ENCODE measurements at places on chromosomes 1 and 21.

GRCh38 chr1:3125078-3125477 lies 56.1 kb downstream of the PRDM16 start:
- no peak for DNase-seq

GRCh38 chr1:37175666-37176215 lies 141.4 kb upstream of the GRIK3 start:
- DNase-seq, result no peak

DNA sequence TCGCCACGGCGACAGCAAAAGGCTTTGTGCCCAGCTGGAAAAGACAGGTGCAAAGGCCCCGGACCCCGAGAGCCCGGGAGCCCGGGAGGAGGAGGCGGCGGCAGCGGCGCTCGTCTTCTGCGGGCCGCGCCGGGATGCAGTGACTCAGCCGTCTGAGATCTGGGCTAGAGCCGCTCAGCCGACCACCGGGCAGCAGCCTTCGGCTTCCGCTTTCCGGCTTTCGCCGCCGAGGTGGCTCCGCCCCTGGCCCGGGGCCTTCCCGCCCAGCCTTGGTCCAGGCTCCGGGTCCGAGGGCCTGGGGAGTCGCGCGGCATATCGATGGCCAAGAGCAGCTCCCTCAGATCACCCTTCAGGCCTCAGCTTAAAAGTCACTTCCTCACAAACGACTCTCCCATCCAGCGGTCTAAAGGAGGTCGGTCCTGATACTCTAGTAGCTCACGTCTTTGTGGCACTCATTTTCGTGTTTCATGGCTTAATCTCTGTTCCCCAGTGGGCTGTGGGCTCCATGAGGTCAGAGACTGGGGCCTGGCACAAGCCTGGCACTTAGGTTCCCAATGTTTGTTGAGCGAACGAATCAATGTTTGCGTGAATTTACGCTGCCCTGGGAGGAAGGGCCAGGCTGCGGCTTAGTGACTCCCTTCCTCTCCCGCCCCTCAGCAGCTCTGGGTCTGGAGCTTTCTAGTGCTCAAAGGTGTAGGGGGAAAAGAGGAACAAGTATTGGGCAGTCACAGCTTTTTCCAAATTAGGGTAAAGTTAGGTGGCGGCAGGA lies at the start of gene PHTF1:
PHTF1 (minus strand) TSS at position 154 of the 769 bp plus-strand sequence. CDS start 783 bp downstream, outside the sequence.
- peak; percentile 56 for DNase-seq

GRCh38 chr21:37200641-37201480 lies 66.3 kb downstream of the VPS26C start:
- no peak for DNase-seq

DNA sequence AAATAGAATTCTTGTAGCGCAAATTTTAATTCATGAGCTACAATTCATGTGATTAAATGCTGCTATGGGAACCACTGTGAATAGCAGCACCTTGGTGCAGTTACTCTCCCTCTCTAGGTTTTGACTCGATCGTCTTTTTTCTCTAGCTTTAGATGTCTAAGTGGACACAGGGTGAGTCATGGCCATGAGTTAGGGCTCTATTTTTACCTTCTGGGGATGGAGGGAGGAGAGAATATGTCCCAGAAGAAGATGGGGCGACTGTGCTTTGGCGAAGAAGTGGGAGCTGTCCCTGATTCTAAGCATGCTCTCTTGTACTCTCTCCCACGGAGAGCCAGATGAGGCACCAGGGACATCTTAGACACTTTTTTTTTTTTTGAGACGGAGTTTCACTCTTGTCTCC lies 1.6 kb upstream of the OR2B11 start:
- DNase-seq, result no peak

- no peak for DNase-seq
Observed at GRCh38 chr21:39037807-39038405, 145.3 kb downstream of the PSMG1 start.

DNA sequence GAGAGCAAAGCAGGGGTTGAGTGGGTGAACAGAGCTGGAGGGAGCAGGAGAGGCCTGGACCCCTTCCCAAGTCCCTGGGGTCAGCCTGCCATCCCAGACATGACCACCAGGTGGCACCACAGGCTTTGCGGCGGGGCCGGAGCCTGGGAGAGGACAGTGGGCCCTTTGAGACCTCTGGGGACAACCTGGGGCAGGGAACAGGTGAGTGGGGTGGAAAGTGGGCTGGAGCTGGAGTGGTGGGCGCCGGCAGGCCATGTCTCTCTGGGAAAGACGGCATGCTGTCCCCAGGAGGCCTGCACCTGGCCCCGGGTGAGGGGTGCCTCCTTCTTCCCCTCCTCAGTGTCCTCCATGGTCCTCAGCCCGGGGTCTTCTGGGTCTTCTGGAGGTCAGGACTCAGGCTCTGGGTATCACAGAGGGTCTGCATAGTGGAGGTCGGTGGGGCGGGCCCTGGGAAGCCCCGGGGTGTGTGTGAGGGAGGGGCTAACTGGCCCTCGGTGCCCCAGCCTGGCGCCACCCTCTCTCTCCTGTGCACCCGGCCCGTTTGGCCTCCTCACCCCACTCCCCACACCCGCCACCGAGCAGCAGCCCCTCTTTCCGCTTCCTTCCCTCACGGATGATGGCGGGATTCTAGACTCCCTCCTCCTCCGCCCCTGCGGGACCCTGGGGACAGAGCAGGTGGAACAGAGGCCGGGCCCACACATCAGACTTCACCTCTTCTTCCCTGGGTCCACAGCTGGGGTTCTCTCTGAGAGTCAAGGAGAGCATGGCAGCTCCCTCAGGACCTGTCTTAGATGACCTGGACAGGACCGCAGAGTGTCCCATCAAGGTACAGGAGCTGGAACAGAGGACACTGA lies 28.5 kb upstream of the PKP1 start:
- no peak for DNase-seq

GRCh38 chr21:40797891-40798290 lies 49.1 kb downstream of the DSCAM start:
- DNase-seq, result no peak

DNA sequence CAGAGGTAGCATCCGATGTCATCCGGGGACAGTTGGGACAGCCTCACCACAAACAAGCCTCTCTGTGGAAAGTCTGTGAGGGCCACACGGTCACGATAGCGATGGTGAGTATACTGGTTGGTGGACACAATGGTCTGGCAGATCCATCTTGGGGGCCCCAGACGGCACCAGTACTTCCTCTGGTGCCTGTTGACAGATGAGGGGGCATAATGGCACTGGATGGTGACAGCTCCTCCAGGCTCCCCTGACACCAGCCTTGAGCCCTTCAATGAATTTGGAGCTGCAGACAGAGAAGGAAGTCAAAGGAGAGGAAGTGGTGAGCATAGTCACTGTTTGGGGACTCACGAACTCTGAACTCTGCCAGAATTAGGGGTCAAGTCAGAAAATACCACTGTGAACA lies 8.0 kb downstream of the FCAMR start:
- DNase-seq, result no peak

GRCh38 chr1:155133799-155134281 lies 1.8 kb upstream of the SLC50A1 start:
- DNase-seq, result no peak

DNA sequence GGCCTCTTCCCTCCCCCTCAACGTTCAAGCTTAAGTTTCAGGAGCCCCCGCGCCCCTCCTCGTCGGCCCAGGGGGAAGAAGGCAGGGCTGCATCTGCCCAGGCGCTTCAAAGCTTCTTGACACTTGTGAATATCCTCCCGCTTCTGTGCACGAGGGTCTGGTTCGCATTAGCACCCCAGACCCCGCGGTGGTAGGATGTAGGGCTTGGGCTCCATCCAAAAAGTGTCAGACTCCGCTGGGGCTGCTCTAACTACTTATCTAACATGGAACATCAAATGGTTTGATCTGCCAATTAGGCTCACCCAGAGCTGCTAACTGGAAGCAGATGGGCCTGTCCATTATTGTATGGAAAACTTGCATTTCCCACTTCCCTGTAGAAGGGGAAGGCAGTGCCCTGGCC lies 28.9 kb downstream of the TAS1R2 start:
- DNase-seq, result no peak

DNA sequence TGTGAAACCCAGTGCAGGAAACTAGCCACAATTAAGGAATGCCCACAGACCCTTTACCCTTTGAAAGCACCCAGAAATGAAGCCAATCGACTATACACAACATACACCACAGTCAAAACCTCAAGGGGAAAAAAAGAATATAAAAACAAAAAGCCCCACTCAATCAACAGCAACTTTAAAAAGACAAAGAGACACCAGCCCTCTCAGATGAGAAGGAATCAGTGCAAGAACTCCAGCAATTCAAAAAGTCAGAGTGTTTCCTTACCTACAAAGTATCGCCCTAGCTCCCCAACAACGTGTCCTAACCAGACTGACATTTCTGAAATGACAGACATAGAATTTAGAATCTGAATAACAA lies 147.7 kb downstream of the CHD1L start:
- no peak for DNase-seq

DNA sequence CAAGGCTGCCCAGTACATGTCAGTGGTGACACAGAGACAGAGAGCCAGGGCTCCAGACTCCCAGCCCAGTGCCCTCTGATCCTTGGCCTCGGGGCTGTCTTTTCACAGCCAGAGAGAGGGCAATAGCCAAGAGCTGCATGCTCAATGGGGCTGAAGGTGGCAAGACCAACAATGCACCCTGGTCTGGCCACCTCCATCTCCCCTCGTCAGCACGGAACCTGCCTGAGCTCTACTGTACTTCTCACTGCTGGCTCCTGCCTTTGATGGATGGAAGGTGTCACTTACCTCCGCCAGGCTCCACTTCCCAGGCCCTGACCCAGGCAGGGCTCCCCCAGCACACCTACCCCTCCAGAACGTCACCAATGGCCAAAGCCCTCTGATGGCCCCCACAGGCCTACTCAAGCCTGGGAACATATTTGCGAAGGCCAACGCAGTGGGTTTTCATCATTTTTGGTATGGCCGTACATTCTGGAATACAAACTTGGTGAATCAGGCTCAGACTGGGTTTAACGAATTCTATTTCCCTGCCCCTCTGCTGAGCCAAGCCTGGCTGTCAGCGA lies 88.1 kb downstream of the DMRTB1 start:
- no peak for DNase-seq

DNA sequence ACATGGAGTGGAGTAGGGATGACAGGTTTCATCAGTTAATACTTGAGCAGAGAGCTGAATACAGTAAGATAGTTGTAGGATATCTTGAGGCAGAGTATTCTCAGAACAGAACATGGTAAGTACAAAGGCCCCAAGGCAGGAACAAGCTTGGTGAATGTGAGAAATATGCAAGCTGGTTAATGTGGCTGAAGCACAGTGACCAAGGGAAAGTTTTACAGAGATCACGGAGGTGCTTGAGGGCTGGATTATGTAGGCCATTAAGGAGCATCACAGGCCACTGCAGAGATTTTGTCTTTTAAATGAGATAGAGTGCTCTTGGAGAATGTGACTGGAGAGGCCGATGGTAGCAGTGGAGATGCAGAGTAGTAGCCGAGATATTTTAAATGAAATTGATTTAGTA lies 54.0 kb upstream of the BOLA1 start:
- no peak for DNase-seq

GRCh38 chr1:169886422-169886821 lies 7.3 kb downstream of the SCYL3 start:
- DNase-seq, result no peak

GRCh38 chr1:70475023-70475422 lies 64.0 kb downstream of the CTH start:
- no peak for DNase-seq

GRCh38 chr1:222697203-222697602 lies 15.1 kb downstream of the AIDA start:
- DNase-seq, result no peak
